Colonic mucosa (tissue), 4 donors: ENCODE measurements at places on chromosomes 6 and 20. TPM values are rescaled to one million over a fixed set of nuclear protein-coding genes. Genes with fewer than 3 reads are reported as not detected.

EEF1A2 gene
- total RNA-seq, result 1.5 TPM

ZGPAT gene
- total RNA-seq, result 27.2 TPM

RSPO3 gene
- total RNA-seq, result 4.4 TPM

RAB44 gene
- total RNA-seq, result 0.08 TPM

SYNE1 gene
- 11.6 TPM for total RNA-seq

SIRPB1 gene
- total RNA-seq, result 0.82 TPM

CST2 gene
- not detected for total RNA-seq

MYLK4 gene
- 0.35 TPM for total RNA-seq

OLIG3 gene
- not detected for total RNA-seq

KCNQ5 gene
- 0.22 TPM for total RNA-seq

NMBR gene
- total RNA-seq, result not detected

PBX2 gene
- 47.5 TPM for total RNA-seq

SLC32A1 gene
- not detected for total RNA-seq

KCNK16 gene
- total RNA-seq, result not detected

IL17A gene
- not detected for total RNA-seq

IL22RA2 gene
- 0.21 TPM for total RNA-seq

JPH2 gene
- 13.8 TPM for total RNA-seq

PTCHD4 gene
- not detected for total RNA-seq

OVOL2 gene
- total RNA-seq, result 13.5 TPM
